Pancreas (tissue), 10 donors: ENCODE measurements at places on chromosomes 5 and 9. TPM values are rescaled to one million over a fixed set of nuclear protein-coding genes. Genes with fewer than 3 reads are reported as not detected.
A peak's percentile ranks its signal among the peaks of the same experiment; 100 is the strongest.

DNA sequence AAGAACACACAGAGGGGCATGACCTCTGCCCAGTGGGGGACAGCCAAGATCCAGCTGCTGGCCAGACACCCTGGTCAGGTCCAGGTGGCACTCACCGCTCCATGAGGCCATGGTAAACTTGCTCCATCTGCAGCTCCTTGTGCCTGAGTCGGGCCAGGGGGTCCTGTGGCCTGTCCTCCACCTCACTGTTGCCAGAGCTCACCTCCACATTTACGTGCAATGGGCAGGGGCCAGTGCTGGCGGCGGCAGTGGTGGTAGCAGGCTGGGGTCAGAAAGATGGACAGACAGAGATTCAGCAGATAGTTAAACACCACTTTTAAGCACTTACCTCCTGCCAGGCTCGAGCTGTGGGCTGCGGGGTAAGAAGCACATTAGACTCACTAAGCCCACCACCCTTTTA lies 28.0 kb downstream of the AKNA start:
- peak; percentile 23 for DNase-seq

DNA sequence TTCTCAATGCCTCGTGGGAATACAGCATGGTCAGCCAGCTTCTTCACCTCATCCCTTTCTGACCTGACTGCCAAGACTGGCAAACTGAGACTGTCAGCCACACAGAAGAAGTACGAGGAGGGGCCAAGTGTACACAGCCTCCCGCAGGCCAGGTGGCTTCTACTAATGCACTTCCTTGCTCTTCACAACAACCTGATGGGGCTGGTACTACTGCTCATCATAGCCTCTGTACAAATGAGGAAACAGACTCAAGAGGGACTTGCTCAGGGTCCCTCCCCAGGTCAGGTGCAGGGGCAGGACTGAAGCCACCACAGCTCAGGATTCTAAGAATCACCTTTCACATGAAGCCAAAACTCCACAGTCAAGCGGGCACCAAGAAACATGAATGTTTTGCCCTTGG lies 21.3 kb downstream of the NIPAL4 start:
- no peak for DNase-seq

The SPINK6 gene
- not detected for total RNA-seq

The OR1J1 gene
- not detected for total RNA-seq

The TGFBI gene
- total RNA-seq: 14.5 TPM
